Type B pancreatic cell (in vitro differentiated cells): ENCODE measurements at places on chromosomes 1 and 21.

DNA sequence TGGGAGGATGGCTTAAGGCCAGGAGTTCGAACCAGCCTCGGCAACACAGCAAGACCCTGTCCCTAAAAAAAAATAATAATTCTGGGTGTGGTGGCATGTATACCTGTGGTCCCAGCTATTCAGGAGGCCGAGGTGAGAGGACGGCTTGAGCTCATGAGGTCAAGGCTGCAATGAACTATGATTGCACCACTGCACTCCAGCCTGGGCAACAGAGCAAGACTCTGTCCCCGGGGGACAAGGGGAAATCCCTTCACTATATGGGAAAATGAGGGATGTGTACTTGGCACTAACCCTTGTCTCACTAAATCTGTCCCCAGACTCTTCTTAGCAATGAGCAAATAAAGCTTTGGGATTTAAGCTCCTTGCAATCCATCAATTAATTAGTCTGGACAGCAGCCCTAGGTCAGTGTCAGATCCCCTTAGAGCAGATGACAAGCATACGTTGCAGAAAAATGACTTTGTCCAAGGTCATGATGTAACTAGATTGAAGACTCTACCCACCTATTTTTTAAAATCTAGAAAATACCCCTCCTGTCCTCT lies 9.4 kb downstream of the KDM5B start:
- no peak for DNase-seq

- no peak for DNase-seq
These were observed 263.1 kb downstream of the ST6GALNAC3 start for GRCh38 chr1:76337542-76338219.

GRCh38 chr1:174974711-174975119 lies 25.0 kb upstream of the CACYBP start:
- no peak for DNase-seq

DNA sequence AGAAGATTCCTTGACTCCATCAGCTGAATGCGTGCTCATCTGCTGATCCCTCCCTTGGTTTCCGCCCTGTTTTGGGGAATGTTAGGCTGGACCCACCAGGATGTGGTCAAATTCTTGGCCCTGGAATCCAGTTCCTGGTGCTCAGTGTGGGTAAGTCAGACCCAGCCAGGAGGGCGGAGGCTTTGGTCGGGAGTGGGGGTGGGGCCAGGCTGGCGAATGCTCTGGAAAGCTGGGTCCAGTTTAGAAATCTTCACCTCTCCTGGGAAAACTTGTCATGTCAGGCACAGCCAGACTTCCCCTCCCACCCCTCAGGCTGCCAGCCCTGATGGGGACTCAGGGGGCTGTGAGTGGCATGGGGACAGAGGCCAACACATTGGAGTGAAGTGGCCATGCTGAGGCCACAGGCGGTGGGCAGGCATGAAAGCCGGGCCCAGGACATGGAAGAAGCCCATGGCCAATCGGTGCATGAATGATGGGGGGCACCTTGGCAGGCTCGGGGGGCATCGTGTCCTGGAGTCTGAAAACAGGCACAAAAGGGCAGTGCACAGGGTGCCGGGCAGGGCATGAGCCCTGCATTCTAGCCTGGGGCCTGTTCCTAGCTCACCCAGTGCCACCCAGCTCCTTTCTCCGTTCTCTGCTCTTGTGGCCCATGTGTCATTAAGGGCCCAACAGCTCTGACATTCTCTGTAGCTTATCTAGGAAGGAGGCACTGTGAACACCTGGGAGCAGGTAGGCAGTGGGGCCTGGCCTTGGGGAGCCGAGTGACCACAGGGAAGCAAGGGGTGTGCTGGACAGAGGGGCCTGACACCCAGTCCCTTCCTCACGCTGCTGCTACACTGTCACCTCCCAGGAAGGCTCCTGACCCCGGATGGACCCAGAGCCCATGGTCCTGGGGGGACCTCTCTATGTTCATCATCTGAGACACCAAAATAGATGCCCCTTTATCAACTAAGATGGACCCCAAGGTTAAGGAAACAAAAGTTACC lies 14.6 kb upstream of the PADI1 start:
- peak; percentile 63 for DNase-seq

DNA sequence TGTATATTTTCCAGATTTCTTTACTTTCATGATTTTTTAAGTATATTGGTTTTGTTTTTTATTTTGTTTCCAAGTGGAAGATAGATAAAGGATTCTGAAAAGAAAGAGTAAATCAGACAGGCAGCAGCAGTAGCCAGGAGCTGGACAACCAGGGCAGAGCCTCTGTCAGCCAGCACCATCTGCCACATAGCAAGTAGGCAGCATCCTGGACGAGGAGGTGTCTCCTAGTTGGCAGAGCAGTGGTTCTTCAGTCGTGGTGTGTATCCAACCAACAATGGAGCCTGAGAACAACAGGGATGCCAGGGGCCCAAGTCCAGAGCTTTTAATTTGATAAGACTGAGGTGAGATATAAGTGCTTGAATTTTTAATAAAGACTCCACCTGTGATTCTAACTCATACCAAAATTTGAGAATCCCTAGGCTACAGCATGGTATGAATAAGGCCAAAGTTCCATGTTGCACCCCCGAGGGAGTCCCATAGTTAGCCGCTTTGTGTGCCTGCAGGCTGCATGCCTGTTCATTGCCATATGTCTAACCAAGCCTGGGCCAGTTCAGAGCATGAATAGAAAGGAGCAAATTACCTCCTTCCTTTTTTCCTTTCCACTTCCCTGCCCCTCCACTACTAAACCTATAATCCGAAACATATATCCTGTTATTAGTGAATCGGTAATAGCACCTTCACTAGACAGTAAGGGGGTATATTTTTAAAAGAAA lies 153.2 kb downstream of the NTNG1 start:
- no peak for DNase-seq

DNA sequence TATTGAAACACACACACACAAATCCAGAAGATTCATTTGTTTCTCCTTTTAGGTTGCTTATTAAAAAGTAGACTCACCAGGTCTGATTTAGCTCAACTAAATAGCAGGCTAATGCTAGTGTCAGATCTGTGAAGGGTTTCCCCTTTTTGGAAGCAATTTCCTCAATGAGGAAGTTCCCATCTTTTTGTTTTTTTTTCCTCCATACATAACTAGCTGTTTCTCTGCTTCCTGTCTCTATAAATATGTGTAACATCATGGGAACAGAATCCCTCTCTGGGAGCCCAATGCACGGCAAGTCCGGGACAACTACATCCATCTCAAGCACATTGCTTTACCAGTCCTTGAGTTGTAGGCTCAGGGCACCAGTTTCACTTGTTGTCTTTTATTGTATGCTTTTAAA lies 1421.1 kb downstream of the PLA2G4A start:
- no peak for DNase-seq

GRCh38 chr1:106254748-106255147 lies 801.7 kb upstream of the PRMT6 start:
- DNase-seq, result no peak

- no peak for DNase-seq
These were observed 80.7 kb downstream of the TBX15 start for GRCh38 chr1:118907466-118907865.

DNA sequence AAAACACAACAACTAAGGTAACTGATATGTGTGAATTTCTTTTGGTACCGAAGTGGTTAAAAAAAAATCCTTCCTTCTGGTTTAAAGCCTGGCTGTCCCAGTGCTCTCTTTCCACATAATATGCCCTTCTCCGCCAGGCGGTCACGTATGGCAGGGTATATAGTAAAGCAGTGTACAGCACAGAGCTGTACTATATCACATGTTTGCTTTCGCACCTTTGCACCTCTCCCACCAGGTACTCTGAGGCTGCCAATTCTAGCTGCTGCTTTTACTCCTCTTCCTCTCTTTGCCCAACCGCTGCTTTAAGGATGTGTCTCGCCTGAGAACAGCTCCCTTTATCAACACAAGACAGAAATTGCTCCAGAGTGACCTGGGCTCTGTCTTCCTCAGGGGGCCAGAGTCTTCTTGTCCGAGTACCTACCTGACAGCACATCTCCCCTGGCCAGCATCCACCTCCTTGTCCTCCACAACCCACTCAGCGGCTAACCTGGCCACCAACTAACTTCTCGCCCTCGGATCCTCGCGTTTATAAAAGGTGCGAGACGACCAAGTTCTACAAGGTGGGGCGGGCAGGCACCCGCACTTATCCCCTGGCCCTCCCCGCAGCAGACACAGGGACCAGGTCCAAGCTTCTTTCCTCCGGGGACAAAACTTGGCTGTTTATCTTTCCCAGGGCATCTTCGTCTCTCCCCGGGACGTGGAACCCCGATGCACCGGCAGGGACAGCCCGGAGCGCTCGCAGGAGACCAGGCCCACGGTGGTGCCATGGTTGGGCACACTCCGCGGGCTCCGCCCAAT lies 1.6 kb downstream of the COLGALT2 start:
- DNase-seq, result no peak

DNA sequence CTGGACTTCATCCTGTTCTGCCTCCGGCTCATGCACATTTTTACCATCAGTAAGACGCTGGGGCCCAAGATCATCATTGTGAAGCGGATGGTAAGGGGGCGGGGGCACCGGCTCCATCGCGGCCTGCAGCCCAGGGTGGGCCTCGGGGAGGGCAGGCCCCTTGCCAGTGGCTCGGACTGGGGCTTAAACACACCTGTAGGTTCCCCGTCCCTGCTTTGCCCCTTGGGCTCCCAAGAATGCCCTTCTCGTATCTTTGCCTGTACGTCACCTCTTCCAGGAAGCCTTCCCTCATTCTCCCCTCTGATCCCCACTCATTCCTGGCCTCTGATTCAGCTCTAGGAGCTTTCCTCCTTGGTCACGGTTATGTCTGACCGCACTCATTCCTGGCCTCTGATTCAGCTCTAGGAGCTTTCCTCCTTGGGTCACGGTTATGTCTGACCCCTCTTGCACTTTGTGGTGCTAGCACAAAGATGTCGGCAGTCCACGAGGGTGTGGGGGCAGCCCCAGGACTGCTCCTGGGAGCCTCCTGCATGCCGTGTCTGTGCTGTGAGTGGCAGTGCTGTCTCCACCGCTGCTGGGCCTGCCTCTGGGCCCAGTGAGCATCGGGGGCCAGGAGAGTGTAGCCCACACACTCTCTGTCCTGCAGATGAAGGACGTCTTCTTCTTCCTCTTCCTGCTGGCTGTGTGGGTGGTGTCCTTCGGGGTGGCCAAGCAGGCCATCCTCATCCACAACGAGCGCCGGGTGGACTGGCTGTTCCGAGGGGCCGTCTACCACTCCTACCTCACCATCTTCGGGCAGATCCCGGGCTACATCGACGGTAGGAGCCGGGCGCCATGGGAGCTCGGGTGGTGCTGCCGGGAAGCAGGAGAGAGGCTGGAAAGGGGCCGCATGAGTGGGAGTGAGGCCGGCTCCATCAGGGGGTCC lies 49.1 kb upstream of the LRRC3 start:
- peak; percentile 58 for DNase-seq

DNA sequence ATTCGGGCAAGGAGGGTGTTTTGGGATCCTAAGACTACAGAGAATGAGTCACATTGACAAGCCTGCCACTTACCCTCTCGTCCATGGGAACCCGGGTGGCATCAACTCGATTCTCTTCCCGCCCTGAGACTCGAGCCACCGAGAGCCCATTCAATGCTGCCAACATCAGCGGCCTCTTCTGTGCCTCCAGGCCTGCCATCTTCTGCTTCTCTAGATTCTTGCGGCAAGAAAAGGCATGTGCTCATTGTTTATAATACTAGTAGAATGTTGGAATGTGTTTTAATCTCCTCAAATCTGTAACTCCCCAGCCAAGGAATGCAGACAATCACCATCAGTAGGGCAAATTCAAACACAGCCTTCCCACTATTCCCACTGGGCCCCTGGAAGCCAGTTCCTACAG lies 96.9 kb downstream of the SMYD2 start:
- DNase-seq, result no peak
